ENCODE measurements at places on chromosomes 3 and 15.

- DNase-seq: no peak
Measured at GRCh38 chr3:88031642-88032077, 27.1 kb downstream of the CGGBP1 start.

GRCh38 chr15:32872621-32873283, 154.9 kb downstream of the GREM1 start:
- DNase-seq: no peak

GRCh38 chr15:99090938-99091337, 13.9 kb upstream of the SYNM start:
- DNase-seq: no peak

DNA sequence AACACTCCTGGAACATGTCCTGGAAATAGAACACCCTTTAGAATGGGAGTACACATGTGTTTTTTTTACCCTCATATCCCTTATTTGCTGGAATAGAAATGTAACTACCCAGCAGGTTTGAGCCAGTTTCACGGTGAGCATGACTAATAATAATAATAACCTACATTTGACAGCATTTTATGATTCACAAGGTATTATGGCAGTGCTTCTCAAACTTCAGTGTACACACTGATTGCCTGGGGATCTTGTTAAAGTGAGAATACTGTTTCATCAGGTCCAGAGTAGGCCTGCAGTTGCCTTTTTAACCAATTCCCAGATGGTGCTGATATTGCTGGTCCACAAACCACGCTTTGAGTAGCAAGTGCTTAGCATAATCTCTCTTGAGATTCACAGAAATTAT, 63.9 kb downstream of the NFKBIZ start:
- DNase-seq: no peak

- DNase-seq: no peak
Measured at GRCh38 chr3:115698851-115699591, 75.7 kb downstream of the GAP43 start.

DNA sequence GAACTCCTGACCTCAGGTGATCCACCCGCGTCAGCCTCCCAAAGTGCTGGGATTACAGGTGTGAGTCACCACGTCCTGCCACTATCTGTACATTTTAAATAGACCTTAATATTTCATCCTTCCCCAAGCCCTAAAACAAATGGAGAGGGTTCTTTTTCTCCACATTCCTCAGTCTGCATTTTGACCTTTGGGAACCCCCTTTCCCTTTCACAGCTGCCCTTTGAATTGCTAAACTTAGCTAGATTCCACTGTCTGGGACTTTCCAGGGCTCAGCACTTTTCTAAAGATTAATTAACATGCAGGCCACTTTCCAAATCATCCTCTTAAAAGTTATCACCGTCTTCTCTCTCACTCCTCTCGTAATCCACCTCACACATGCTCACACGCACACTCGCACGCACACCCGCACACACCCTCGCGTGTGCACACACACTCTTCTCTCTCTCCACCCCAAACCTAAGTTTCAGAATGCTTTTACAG, 124.2 kb downstream of the TMCO5A start:
- no peak for DNase-seq

DNA sequence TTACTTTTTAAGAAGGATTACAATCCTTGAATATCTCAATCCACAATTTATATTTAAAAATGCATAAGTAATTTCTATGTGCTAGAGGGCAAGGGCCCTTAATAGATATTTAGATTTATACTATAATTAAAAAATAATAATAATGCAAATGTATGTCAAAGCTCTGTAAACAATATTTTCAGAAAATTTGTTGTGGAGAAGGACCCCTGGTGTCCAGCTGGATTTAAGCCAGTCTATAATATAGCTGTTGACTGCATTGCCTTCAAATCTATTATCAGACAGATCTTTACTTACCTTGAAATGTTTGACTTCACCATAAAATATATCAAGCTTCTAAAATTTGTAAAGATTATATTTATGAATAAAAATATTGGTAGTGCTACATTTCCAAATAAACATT, 65.6 kb downstream of the ZBTB20 start:
- DNase-seq: no peak

- DNase-seq: no peak
Measured at GRCh38 chr15:66452971-66453580, 44.5 kb downstream of the SNAPC5 start.

DNA sequence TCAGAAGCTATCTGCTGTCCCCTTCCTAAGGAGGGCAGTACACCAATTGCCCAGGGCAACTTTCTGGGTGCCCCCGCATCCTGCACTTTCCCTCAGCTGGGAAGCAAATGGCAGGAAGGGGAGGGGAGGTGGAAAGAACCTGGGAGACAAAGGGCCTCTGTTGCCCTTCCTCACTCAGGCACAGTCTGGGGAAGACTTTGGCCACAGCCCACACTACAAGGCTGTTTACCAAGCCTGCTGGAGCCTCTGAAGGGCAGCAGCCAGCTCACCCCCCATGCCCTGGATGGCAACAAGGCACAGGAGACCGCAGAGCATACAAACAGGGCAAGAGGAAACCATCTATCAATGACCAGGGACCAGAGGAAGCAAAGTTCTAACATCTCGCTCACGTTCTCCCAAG, 42.4 kb downstream of the ARRDC4 start:
- no peak for DNase-seq

GRCh38 chr3:11719406-11720303, 75.9 kb upstream of the VGLL4 start:
- peak; percentile 56 for DNase-seq

DNA sequence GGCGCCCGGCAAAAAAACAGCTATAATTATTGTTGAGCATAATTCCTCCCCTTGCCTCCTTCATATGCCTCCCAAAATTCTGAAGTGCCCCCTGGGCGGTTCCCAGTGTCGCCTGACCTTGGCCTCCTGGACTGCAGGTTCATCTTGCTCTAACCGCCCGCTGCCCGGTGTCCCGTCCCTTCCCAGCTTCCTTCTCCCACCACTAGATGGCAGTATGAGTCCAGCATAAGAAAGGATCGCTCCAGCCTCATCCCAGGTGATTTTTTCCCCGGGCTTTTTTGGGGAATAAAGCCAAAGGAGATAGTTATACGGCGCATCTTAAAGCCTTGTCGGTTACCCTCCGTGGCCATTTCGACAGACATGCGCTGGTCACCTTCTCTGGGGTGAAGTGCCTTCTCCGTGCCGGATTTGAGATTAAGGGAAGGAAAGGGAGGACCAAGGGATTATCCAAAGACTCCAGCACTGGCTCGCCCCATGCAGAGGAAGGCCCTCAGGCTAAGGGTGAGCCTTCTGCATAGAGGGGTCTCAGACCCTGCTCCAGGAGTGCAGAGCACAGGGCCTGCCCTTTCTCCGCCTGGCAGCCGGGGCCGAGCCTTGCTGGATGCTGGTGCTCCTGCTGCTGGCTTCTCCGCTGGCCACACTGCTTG, 45.8 kb upstream of the TRA2B start:
- DNase-seq: peak; percentile 51

DNA sequence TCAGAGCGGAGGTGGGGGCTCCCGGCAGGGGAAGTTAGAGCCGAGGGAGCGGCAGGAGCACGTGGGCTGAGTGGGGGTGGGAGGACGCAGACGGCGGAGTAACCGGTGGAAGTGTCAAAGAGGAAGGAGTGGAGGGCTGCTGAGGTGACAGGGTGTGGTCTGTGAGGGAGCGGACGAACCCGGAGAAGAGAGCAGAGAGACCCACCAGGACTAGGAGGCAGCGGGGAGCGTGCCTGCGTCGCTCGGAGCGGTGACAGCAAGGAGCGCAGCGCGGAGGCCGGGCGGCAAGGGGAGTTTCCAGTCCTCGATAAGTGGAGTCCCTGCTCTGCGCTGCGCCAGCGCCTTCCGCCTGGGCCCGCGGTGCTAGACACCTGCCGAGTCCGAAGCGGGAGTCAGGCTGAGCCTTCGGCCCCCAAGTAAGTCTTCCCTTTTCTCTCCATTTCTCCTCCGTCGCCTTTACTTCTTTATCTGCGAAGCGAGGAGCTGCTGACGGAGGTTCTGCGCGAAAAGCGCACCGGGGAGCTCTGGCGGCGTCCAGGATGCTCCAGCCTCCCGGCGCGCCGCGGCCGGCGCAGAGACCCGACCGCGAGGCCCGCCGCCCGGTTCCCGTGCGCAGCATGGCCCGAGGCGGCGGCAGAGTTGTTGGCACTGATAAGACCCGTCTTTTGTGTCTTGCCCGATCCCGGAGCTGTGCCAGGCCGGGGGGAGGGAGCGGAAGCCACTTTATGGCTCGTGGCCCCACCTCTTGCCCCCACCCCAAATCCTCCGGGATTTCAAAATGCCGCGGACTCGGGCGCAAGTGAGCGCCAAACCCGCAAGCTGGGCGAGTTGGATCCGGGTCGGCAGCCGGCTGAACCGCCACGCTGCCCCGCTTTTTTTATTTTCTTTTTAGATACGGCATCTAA, 533.0 kb upstream of the SEMA6D start:
- no peak for DNase-seq

- DNase-seq: peak; percentile 2
Measured at GRCh38 chr3:158845765-158846350, 44.0 kb downstream of the MFSD1 start.

GRCh38 chr3:13544293-13544831, 4.6 kb upstream of the FBLN2 start:
- DNase-seq: peak; percentile 41

DNA sequence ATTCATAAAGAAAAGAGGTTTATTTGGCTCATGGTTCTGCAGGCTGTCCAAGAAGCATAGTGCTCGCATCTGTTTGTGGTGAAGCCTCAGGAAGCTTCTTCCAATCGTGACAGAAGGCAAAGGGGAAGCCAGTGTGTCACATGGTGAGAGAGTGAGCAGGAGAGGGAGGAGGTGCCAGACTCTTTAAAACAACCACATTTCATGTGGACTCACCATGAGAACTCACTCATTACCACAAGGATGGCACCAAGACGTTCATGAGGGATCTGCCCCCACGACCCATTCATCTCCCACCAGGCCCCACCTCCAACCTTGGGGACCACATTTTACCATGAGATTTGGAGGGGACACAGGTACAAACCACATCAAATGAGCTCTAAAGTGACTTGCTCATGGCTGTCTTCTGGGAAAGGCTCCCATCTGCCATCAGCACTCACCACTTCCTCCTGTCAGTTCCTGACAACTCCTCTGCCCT, 327.3 kb upstream of the TLE3 start:
- DNase-seq: no peak

DNA sequence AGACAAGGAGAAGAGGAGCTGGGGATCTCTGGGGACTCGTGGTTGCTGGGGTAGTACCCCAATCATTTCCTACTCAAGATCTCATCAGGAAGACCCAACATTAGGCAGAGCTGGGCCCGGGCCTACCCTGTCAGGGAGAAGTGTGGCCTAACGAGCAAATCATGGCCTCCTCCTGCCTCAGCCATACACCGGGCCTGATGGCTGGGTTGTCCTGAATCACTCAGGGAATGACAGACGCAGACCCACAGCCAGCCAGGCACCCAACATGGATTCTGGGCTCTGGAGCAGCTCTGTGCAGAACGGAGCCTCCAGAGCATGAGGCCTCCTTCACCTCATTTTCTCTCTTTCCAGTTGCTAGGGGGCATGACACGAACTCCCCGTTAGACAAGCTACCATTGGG, 19.7 kb downstream of the ITGA11 start:
- no peak for DNase-seq

DNA sequence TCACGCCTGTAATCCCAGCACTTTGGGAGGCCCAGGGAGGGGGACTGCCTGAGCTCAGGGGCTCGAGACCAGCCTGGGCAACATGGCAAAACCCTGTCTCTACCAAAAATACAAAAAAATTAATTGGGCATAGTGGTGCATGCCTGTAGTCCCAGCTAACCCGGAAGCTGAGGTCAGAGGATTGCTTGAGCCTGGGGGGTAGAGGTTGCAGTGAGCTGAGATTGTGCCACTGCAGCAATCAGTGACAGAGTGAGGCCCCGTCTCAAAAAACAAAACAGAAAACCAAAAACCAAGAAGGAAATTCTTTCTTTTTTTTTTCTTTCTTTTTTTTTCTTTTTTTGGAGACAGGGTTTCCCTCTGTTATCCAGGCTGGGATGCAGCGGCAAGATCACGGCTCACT, 3.5 kb downstream of the SPATA12 start:
- DNase-seq: no peak

DNA sequence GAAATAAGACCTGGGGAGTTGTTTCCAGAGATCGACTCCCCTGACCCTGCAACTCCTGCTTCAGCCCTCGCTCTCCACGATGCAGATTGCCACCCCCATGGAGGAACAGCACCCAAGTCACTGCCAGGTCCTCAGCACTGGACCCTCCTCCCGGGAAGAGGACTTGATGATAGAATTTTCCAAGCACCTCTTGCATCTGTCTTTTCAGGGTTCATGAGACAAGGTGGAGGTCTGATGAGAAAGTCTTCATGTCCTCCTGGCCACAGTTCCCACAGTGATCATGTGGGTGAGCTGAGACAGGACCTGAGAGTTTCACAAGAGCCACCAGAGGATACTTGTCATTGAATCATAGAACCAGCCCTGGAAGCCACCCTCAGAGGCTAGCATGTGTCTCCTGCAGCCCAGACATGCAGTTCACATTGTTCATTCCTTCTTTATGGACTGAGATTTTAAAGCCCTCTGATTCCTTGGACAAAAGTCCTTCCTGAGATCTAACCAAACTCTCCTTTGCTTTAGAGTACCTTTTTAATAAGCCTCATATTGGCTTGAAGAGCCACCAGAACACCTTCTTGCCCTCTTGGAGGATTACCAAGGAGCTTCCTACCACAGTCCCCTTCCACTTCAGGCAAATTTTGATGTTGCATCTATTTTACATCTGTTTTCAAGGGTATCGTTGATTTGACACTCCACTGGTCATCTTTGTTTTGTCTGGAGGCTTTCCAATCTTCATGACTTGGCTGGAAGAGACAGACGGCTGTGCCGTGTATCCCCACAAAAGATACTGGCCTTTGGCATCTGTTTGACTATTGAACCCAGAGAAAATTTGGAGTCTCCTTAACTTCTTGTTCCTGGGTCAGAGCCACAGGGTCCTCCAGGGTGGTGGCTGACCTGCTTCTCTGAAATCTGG, 224.8 kb upstream of the BHLHE40 start:
- DNase-seq: no peak

- DNase-seq: no peak
Measured at GRCh38 chr3:126026761-126027160, 57.2 kb downstream of the SLC41A3 start.

DNA sequence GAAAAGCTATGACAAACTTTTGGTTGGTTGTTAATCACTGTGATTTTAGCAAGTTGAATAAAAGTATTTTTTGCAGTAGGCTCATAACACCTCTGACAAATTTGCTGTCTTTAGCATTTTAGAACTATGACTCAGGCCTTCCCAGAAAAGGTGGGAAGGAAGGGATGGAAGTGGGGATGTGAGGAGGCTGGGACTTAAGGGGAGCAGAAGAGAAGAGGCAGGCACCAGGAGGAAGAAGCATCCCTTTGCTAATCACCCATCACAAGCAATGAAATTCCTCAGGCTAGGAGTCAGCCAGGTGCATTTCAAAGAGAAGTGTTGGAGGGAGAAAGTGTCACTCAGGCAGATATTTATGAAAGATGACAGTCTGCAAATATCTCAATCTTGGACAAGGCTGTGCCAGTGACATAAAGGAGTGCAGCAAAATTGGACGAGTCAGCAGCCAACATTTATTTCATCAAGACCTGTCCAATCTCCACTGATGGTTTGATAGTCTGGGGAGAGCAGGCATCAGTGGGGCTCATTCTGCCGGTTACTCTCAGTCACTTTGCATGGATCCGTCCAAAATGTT, 337.3 kb upstream of the ARRDC4 start:
- DNase-seq: no peak

GRCh38 chr3:171566803-171567422, 106.7 kb upstream of the TNIK start:
- DNase-seq: no peak

GRCh38 chr3:152916753-152917279, 81.9 kb downstream of the P2RY1 start:
- no peak for DNase-seq

- DNase-seq: no peak
Measured at GRCh38 chr3:71517271-71517791, 66.2 kb downstream of the FOXP1 start.

GRCh38 chr15:74261685-74262084, 25.6 kb downstream of the CCDC33 start:
- DNase-seq: no peak
